ENCODE measurements at places on chromosomes 12 and 14. TPM values are rescaled to one million over a fixed set of nuclear protein-coding genes. Genes with fewer than 3 reads are reported as not detected.

Gene CACNA2D4
- total RNA-seq, result 9.6 TPM

GRCh38 chr14:51298895-51299294 is 58.8 kb downstream of the TMX1 start:
- peak; percentile 5 for DNase-seq

DNA sequence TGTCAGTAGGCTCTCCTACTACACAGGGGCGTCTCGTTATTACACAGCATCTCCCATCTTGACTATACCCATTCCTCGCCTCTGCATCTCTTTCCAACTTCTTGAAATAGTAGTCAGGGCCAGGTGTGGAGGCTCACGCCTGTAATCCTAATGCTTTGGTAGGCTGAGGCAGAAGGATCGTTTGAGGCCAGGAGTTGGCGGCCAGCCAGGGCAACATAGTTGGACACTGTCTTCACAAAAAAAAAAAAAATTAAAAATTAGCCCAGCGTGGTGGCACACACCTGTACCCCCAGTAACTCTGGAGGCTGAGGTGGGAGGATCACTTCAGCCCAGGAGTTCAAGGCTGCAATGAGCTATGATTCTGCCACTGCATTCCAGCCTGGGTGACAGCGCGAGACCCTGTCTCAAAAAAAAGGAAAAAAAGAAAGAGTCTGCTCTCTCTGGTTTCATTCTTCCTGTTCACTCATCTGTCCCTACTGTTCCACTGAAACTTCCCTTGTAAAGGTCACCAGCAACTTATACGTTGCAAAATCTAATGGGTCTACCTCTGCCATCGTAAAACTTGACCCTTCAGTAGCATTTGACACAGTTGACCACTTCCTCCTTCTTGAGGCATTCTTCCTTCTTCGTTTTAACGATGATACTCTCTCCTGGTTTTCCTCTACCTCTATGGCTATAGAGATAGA is 41.0 kb upstream of the PTGR2 start:
- DNase-seq, result no peak

DNA sequence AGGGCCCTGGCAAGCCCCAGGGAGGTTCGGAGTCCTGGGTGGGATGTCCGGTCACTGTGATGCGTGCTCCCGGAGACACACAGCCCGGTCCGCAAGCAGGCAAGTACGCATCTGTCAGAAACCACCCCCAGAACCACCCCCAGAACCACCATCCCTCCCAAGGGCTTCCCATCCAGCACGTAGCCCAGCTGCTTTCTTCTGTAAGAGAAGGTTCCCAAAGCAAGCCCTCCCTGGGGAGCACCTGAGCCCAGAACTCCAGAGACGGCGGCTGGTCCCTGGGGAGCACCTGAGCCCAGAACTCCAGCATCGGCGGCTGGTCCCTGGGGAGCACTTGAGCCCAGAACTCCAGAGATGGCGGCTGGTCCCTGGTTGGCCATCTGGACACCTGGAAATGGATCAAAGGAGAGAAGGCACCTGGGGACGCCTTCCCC is 2.6 kb upstream of the FBRSL1 start:
- DNase-seq, result peak; percentile 22

Gene RFLNA
- not detected for total RNA-seq

GRCh38 chr12:8636581-8636980 is 23.9 kb upstream of the AICDA start:
- DNase-seq, result no peak

Gene NTS
- not detected for total RNA-seq

DNA sequence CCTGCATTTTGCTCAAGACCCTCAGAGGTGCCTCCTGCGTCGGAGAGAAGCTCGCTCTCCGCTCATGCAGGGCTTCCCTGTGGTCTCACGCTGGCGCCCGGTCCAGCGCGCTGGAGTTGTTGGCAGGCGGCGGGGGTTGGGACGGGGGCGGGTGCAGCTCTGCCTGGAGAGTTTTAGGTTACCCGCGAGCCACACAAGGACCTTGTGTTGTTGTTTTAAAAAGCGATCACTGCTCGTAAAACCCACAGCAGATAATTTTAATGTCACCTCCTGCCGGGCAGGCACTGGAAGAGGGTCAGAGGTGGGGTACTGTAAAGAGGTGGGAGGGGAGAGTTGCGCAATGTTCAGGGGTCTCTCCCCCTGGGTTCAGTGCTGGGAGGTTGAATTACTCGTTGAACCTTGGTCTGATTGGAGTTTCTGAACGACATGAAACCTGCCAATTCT is 850 bp downstream of the SMOC1 start:
- DNase-seq, result no peak

GRCh38 chr12:105721891-105722290 is 391.4 kb downstream of the C12orf75 start:
- DNase-seq, result no peak

DNA sequence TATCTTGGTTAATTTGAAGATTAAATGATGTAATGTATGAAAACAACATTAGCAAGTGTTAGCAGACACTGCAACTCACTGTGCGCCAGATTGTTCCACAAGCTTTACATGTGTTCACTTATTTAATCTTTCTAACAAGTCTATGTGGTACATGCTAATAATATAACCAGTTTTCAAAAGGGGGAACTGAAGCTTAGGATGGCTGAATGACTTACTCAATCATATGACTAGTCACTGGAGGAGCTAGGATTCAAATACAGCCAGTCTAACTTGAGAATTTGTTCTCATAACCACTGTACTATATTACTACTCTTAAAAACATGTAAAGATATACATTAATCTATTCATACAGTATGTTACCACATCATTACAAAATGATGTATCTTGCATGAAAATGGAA is 60.5 kb upstream of the LRIG3 start:
- DNase-seq, result no peak

GRCh38 chr12:117518594-117519270 is 157.3 kb upstream of the NOS1 start:
- no peak for DNase-seq

Gene GZMB
- total RNA-seq, result 5.8 TPM

- DNase-seq, result no peak
Measured at GRCh38 chr12:45517381-45517780, 212.1 kb upstream of the ARID2 start.

Gene DACT1
- 0.38 TPM for total RNA-seq

Gene CDKN3
- 0.68 TPM for total RNA-seq

DNA sequence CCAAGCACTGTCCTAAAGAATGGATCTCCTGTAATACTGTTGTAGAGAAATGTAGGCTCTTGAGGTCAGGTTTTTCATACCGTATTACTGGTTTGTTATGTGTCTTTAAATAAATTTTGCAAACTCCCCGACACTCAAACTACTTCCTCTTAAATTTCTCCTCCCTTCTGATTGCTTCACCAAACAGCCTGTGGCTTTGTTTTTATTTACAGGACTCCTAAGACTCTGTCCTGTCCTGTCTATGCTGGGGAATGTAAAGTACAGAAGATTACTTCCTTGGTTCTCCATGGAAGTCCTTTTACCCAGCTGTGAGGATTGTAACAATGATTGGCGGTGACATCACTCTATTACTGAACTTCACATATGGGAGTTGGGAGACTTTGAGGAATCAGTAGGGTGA is 873.5 kb downstream of the DIO2 start:
- DNase-seq, result no peak

DNA sequence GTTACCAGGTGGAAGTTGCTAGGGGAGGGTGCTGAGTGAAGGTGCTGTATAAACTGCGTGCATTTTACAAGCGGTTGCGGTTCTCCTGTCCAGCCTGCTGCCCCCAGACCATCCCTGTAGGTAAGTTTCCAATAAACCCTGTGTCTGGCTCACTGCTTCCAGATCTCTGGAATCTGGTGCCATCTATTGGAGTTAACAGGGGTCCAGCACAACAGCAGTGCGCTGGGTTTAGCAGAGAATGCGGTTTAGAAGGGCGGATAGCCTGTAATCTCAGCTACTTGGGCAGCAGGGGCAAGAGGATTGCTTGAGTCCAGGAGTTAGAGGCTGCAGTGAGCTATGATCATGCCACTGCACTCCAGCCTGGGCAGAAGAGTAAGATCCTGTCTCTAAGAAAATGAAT is 4.9 kb downstream of the AACS start:
- DNase-seq, result no peak

DNA sequence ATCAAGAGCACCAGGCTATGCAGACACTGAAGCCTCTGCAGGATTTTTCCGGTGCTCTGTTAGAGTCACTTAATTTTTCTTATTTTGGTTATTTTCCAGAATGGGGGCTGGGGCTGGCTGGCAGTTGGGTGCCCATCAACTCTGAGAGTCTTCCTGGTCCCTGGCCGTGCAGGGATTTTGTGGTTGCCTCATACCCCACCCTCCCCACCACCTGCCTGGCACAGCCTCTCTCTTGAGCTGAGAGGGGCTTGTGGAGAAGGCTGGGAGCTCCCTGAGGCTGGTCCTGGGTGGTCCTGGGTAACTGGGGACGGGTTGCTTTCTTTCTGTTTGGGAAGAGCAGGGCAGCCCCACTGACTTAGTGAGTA is 23.3 kb downstream of the LRTM2 start:
- DNase-seq, result no peak

Gene GALNT6
- 10.8 TPM for total RNA-seq

Gene HCAR3
- not detected for total RNA-seq

Gene BEGAIN
- total RNA-seq, result 0.61 TPM

DNA sequence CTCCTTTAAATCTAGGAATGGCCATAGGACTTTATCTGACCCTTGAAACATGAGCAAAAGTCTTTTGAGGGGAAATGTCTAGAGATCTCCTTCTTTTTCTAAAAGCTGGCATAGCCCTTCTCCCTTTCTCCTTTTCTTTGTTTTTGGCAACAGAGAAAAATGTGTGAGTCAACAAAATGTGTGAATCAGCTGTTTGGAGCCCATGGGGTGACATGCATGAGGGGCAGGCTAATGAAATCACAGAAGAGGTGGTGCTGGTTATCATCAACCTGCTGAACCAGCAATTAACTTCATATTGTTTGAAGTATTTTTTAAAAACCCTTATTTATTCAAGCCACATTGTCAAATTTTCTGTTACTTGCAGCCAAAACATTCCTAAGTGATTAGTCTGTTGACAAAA is 132.3 kb downstream of the CCDC59 start:
- DNase-seq, result no peak

DNA sequence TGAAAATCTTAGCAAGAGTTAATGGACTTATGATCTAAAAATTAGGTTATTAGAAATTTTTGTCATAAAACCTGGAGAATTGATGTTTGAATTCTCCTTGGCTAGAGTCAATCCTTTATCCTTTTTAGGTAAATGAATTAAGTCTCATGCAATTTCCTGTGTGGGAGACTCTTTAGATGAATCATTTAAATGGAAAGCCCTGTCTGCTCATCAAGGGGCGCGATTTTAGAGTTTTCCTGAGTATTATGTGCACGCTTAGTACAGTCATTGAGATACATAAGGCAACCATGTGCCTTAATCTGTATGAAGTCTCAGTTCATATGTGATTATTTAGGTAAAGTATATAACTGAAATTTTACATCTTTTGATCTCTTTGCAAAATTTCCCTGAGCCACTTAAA is 974.7 kb downstream of the NRXN3 start:
- no peak for DNase-seq

Gene NANOG
- not detected for total RNA-seq

- DNase-seq, result no peak
Measured at GRCh38 chr12:132561427-132562156, 48.8 kb downstream of the LRCOL1 start.

Gene KCNK10
- not detected for total RNA-seq

GRCh38 chr14:103073876-103074728 is 9.9 kb upstream of the LBHD2 start:
- no peak for DNase-seq

DNA sequence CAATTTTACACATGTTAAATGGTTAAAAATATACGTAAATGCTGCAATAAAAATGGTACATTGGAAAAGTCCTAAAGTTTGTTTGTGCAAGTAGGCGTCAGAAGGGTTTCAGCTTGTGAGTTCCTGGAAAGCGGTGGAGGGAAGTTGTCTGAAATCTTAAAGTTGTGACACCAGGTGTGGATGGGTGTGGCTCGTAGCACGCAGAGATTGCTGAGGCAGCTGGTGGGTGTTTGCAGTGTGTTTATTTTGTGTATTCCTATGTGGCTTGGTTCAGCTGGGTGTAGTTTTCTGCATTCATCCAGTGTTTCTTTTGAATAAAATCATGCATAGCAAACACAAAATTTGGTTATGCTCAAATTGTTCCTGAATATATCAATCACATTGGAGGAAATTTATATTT is 136.8 kb upstream of the TBX3 start:
- DNase-seq, result no peak

DNA sequence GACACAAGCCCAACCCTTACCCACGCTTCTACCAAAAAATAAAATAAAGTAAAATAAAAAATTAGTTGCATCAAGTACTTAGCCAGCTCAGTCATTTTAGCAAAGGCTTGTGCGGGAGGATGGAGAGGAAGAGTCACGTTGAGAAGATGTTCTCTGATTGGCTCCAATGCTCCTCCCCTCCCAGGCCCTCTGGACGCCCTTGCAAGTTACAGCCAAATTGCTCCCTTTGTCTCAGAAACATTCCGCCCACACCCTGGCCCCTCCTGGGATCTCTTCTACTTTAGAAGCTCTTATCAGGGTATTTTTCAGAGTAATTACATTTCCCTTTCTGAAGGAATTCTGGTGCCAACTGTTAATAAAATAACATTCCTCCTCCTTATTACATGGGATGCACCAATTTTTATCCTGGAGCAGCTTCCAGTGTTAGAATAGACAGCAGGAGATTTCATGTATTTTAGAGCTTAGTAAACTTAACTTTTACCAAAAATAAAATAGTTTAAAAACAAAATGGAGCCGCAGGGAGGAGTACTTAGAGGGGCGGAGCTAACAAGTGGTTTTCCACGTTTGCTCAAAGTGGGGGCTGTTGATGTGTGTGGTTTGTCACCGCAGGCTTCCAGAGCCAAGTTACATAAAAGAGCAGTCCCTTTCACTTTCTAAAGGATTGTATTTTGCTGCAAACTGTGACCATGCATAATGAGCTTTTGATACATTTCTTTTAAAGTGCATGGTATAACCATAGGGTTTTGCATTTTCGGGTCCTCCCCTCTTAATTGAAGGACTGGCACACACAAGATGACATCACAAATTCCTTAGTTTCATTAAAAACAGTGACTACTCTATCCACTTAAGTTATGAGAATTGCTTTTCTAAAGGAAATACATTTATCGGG is 71.7 kb upstream of the RAP1B start:
- DNase-seq, result peak; percentile 85

GRCh38 chr14:36320897-36321381 is 502 bp upstream of the MBIP start:
- no peak for DNase-seq

Gene NPC2
- total RNA-seq, result 25.4 TPM

GRCh38 chr12:28223858-28224257 is 33.6 kb downstream of the CCDC91 start:
- DNase-seq, result no peak

DNA sequence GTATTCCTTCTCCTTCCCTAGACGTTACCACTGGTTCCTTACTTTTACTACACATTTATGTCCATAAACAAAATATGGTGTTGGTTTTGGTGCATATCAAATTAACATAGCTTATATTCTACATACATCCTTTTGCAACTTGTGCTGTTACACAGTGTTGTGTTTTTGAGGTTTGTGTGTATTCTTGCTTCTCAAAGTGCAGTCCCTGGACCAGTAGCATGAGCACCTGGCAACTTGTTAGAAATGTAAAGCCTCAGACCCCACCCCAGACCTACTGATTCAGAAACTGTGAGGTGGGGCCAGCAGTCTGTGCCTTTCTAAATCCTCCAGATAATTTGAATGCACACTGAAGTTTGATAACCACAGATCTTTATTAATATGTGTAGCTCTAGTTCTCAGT is 65.9 kb downstream of the RNFT2 start:
- no peak for DNase-seq

Gene CMA1
- not detected for total RNA-seq

Gene PELI2
- total RNA-seq, result 15.1 TPM

Gene TAMALIN
- total RNA-seq, result 632 TPM

Gene TAS2R20
- total RNA-seq, result 0.30 TPM

Data from CD8-positive, alpha-beta T cell (primary cell).